ENCODE measurements at places on chromosomes 1 and 21.

- DNase-seq, result no peak
Observed at GRCh38 chr21:15653710-15654109, 76.1 kb upstream of the USP25 start.

DNA sequence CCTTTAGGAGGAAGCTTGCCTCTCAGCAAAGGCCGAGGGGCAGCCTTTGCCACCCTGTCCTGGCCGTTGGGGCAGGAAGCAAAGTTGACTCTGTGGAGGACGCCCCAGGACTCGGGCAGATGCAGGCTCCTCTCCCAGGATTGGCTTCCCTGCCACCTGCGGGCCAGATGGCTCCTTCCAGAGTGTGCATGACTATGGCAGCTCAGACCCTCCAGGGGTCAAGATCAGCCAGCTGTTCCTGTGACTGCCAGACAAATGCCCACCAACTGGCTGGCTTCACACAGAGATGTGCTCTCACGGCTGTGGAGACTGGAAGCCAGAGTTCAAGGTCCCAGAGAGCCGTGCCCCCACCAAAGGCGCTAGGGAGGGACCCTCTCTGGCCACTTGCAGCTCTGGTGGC lies 87.0 kb upstream of the VAMP3 start:
- DNase-seq, result no peak

GRCh38 chr1:226611301-226611700 lies 62.7 kb downstream of the STUM start:
- DNase-seq, result no peak

DNA sequence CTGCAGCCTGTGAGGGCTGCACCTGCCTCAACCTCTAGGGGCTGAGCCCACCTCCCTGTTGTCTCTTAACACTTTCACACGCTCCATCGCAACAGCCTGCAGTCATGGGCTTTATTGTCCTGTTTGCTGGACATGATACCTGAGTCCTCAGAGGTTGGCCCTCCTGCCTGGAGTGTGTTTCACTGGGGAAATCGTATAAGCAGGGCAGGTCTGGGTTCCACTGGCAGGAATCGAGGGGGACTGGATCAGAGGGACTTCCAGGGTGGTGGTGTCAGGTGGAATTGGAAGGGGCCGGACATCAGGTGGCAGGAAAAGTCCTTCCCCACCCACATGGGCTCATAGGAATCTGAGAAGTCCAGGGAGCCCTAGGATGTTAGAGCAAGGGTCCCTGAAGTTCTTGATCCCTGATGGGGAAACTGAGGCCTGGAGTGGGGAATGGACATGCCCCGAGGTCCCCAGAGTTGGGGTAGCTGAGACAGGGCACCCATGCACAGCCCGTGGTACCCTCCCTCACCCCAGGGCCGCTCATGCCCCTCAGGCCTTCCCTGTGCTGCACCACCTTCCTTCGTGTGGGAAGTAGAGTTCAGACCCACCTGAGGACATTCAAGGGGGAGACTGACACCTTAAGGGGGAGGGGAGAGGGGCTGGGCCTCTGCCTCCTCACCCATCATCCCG lies 66.6 kb downstream of the PIK3CD start:
- DNase-seq, result no peak
